ENCODE measurements at places on chromosomes 12 and 14.

DNA sequence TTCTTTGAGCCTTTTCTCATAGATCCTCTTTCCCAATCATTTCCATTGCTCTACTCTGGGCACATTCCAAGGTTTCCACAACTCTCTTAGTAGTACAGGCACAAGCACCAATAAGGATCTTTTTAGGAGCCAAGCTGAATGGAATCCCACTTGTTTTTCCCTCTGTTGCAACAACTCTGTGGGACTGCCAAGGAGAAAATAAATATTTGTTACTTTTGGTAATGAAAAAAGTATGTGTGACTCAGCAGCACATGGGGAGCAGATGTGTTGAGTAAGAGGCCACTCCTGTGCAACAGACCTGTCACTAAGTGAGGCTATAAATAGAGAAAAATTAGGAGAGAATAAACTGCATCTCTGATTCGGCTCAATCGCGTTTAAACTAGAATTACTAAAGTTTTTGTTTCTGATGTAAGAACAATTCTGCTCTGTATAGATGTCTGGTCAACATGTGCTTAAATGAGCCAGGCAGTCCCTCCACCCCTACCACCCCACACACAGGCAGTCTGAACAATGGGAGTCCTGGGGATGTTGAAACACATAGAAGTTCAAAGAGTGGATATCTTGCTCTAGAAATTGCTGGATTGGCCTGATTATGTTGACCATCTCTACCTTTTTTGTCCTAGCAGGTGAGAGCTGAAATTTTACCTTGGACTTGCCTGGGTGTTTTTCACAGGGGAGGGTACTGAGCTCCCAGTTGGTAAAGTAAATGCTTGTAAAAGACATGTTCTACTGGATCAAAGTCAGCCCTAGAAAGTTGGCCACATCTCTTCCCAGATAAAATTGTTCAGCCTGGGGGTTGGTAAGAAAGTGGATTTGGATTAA lies 244.3 kb upstream of the NOVA1 start:
- DNase-seq, result peak; percentile 24

DNA sequence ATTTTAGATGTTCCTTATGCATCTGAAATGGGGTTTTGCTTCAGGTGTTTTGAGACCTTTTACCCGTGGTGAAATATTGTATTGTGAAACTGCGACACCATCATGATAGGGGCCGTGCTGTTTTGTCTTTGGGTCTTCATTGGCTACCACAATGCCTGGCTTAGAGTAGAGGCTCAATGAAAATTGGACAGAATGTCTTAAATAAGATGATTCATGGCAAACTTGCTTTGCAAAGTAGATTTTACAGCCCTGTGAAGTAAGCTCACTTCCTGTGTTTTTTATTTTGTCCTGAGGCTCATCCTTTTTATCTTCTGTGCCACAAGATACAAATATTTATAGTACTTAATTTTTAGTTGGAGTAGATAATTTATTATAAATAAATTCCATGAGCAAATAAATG lies 111.3 kb upstream of the FRMD6 start:
- DNase-seq, result no peak

DNA sequence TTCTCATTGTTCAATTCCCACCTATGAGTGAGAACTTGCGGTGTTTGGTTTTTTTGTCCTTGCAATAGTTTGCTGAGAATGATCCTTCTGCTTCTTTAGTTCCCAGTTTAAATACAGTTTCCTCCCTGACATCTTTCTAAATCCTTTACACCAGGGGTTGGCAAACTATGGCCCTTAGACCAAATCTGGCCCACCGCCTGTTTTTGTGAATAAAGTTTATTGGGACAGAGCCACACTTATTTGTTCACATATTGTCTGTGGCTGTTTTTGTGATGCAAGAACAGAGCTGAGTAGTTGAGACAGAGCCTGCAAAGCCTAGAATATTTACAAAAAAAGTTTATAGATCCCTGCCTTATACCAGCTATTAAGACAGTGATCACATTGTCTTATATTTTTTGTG lies 53.7 kb downstream of the SERPINA10 start:
- peak; percentile 41 for DNase-seq

DNA sequence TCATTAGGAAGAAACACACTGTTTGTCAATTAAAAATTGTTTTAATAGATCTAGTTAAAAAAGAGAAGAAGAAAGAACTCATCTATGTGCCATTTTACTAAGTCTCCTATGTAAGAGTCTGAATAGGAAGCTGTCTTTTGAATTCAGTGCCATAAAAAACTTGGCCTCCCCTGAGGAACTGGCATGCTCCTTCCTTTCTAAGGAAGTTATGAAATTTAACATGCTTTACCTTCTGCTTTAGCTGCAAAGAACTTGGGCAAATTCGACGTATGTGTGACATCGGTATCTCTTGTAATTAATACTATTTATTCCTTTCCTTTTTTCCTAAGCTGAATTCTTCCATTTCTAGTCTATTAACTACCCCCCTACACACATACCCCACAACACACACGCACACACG lies 12.5 kb downstream of the TM7SF3 start:
- DNase-seq, result no peak

- no peak for DNase-seq
These were observed 9.7 kb downstream of the MOK start for GRCh38 chr14:102295270-102295669.

GRCh38 chr12:62192180-62192902 lies 67.9 kb upstream of the USP15 start:
- peak; percentile 38 for DNase-seq

GRCh38 chr12:26428420-26428819 lies 233.0 kb downstream of the SSPN start:
- no peak for DNase-seq

DNA sequence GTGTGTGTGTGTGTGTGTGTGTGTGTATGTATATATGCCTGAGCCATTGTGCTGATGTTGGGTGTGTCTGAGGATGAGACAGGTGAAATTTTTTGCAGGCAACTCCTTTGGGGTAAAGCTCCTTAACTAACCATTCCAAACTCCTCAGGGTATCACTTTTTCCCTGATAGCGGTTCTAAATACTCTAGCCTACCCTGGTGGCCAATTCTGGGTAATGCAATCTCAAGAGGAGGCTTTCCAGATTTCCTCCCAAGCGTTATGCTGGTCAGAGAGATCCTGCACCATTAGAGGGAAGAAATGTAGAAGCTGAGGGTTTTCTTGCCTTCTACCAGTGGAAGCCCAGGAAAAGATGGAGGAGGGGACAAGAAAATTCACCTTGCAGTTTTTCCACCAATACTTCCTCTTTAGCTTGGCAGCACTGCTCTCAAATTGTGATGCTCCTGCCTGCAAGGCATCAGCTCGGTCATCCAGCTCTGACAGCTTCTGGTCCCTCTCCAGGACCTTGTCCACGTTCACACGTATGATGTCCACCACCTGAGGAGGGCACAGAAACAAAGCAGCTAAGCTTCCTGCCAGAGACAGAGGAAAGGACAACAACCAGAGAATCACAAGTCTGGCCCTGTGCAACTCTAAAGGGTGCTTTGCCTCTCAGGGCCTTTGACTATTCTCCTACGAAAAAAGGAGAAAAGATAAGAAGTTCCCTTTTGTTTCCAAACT lies 4.9 kb downstream of the VAMP1 start:
- DNase-seq, result peak; percentile 69

- no peak for DNase-seq
These were observed 59.8 kb downstream of the SERPINA3 start for GRCh38 chr14:94671870-94672444.

DNA sequence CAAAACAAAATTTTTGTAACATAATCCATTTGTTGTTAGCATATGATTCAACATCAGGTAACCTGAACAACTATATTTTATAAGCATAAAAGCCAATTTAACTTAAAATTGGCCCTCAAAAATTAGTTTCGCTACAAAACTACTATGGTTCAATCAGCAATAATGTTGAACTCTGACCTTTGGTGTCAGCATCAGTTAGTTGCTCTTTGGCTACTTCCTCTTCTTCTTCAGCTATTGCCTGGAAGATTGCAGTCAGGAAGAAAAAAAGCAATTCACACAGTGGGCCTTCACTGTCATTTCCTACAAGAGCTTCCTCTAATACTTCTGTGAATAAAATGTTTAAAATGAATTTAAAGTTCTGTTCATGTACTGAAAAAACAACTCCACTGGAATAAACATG lies 78.2 kb upstream of the CFL2 start:
- no peak for DNase-seq

GRCh38 chr12:13177373-13177772 lies 19.2 kb upstream of the EMP1 start:
- DNase-seq, result no peak

- DNase-seq, result no peak
These were observed 13.9 kb downstream of the ARPC3 start for GRCh38 chr12:110436231-110436630.

DNA sequence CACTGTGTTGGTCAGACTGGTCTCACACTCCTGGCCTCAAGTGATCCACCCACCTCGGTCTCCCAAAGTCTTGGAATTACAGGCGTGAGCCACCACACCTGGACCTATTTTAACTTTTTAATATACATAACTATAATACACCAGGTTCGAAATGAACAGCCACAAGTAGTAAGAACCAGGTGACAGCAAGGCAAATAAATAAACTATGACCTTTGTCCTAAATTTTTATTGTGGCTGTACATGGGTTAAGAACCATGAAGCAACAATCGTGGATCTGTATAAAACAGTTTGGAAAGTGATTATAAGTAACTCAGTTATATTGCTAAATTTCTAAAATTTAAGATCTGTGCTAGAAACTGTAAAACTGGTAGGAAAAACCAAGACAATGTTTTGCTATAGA lies 41.5 kb downstream of the GXYLT1 start:
- DNase-seq, result no peak

- no peak for DNase-seq
These were observed 17.4 kb downstream of the PAWR start for GRCh38 chr12:79673354-79673753.

DNA sequence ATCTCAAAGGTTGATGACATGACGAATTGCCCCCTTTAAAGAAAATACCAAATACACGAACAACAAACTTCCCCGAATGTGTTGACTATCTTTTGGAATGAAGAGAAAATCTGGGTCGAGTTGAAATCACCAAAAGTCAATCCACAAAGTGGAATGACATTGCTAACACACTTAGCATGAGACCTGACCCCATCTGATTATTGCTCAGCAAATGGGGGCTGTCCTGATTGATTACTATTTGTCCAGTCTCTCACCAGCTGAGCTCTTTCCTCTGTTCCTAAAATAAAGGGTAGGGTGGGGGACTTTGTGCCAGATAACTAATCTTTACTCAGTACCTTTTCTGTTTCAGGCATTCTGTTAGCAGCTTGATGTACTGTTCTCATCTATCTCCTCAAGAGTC lies 223.4 kb downstream of the APAF1 start:
- no peak for DNase-seq

DNA sequence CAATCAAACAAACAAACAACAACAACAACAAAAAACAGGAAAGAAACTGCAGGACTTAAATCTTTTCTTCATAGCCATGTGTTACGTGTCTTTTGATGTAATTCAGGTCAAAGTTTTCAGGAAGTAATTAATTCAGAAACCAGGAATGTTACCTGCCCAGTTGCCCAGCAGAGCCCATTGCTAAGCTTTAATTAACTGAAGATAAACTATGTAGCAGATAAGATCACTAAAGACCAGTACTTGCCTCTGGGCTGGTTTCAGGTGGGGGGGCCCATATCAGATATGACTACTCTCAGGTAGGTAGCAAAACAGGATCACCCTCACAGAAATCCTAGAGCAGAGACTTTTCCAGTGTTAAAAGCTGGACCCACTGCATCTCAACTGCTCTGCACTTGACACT lies 69.2 kb downstream of the LIN7A start:
- DNase-seq, result no peak

- peak; percentile 49 for DNase-seq
These were observed 153.9 kb upstream of the RMST start for GRCh38 chr12:97308576-97309198.

DNA sequence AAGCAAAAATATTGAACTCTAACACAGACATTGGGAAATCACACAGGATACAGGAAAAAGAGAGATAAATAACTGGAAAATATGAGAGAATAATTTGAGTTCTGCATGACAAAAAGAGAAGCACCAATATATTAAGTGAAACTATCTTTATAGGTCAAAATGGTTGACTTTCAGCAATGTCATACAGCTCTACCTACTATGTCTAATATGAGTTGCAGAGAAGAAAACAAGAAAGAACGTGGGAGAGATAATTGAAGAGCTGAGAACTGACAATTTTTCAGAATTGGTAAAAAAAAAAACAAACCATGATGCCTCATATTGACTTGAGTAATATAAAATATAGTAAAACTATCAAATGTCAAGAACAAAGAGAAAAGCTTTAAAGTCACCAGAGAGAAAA lies 221.7 kb downstream of the BCL11B start:
- DNase-seq, result no peak

- no peak for DNase-seq
These were observed 195.9 kb upstream of the PARP11 start for GRCh38 chr12:4068981-4069669.

GRCh38 chr12:107761502-107761904 lies 566 bp upstream of the PRDM4 start:
- DNase-seq, result peak; percentile 21

- no peak for DNase-seq
These were observed 9.1 kb upstream of the TBX3 start for GRCh38 chr12:114693059-114693531.

DNA sequence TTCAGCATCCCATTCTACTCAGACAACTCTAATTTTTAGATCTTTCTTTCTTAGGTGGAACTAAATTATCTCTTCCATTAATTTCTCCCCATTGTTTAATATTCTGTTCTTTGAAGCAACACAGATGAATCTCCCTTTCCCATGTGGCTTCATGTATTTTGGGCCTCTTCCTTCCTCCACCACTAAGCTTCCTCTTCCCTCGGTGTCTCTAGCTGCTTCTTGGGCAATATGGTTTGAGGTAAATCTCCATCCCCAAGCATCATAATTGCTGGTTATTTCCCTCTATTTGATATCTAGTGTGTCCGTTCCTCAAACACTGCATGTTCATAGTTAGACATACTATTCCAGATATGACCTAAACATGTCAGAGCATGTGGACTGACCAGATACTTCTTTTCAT lies 119.2 kb downstream of the PELI2 start:
- no peak for DNase-seq

GRCh38 chr12:123133701-123134100 lies 17.2 kb downstream of the PITPNM2 start:
- DNase-seq, result no peak

DNA sequence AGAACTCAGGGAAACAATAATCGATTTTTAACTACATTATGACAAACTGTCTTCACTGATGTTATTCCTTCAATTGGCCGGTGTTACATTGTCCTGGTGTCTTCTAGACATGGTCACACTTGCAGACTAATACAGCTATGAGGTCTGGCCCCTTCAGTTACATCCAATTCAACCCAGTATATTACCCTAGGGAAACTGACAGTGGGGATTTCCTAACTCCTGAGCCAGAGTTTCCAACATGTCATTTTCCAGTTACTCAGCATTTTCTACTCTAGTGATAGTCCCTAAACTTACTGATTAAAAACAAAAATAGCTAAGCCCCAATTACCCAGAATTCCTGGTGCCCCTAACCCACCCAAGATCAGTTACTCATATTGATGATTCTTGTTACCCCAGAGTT lies 21.1 kb downstream of the IFNG start:
- no peak for DNase-seq

GRCh38 chr14:89331398-89331797 lies 85.6 kb downstream of the FOXN3 start:
- no peak for DNase-seq

Data from head of caudate nucleus (tissue), 42 donors.